ENCODE measurements at places on chromosomes 6 and 20.

DNA sequence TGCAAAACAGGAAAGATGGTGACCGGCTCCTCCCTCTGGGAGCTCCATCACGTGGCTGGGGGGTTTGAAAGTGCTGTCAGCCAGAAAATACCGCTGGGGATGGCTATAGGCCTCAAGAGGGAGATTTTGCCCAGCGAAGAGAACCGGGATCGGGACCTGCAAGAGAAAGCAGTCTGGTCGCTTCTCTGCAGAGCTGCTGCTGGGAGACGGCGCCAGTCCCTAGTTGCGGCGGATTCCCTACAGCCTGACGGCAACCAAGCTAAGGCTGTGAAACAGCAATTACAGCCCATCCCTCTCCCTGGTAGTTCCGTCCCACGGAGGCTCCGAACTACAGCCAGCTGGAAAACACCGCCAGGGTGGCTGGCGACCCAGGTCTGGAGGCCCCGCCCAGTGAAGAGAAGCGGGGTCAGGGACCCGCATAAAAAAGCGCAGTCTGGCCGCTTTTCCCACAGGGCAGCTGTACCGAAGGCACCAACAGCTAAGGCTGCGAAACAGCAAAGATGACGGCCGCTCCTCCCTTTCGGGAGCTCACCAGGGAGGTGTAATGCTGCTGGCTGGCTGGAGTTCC lies 238.1 kb upstream of the IRAK1BP1 start:
- no peak for DNase-seq

DNA sequence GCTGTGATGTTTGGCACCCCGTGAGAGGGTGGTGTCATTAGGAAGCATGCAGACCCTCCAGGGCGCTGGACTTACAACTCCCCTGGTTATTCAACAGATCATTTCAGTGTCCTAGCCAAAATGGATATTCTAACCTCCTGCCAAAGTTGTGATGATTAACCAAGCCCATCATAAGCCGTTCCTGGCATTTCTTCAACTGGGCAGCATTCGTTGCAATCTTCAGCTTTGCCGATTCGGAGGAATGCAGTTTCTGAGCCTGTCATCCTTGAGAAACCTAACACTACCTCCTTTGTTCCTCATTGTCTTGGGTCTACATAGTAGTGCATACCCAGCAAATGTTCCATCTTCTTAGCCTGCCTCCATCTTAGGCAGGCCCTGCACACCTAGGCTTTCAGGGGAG lies 79.2 kb upstream of the MAP3K4 start:
- no peak for DNase-seq

DNA sequence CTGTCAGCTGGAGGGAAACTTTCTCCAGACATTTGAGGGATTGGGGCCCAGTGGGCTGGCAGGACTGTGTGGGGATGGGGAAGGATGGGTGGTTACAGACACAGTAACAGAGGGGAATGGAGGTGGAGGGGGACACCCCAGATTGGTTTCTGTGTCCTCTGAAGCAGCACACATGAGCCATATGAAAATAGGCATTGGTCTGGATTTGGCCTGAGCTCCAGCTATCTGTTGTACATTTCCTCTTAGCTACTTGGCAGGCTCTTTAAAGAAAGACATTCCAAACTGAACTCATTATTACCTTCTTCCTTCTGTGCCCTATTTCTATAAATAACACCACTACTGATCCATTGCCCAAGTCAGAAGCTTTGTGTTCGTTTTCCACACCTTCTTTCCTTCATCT lies 72.0 kb upstream of the PRL start:
- DNase-seq, result no peak

GRCh38 chr6:90434094-90434493 lies 137.5 kb upstream of the BACH2 start:
- DNase-seq, result no peak

DNA sequence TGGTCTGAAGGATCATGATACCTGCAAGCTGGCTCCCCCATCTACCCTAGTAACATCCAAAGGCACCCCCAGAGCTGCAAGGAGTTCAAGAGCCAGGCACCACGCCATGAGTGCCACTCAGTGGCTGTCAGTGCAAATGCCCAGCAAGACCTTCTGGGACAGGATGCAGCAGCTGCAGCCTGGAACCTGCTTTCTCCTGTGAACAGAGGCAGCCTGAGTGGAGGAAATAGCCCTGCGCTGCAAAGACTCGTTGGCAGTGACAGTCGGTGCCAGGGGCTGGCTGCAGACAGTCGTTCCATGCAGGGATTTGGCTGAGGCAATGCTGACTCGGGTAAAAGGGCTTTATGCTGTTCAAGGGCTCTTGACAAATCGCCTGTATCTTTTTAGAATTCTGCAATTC lies 15.7 kb upstream of the SSTR4 start:
- peak; percentile 85 for DNase-seq

GRCh38 chr6:157823528-157824370 lies 703 bp downstream of the SNX9 start:
- peak; percentile 71 for DNase-seq

DNA sequence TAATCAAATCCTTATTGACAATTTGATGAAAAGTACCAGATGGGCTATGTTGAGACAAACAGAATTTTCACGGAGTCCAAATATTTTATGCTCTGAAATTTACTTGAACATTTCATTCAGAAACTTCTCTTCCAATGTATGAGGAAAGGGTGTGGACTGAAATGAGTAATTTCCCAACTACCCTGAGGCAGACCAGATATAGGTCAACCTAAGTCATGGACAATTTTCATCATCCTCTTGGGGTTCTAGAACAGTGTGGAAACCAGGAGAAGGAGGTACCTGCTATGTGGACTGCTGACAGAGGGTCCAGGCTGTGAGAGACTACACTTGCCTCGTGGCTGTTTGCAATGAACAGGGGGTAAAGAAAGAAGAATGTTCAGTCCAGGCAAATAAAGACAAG lies 323.0 kb downstream of the ESR1 start:
- DNase-seq, result no peak

GRCh38 chr6:97186416-97186999 lies 96.5 kb downstream of the MMS22L start:
- DNase-seq, result peak; percentile 89

- no peak for DNase-seq
Observed at GRCh38 chr20:38863024-38863851, 57.7 kb downstream of the PPP1R16B start.

- DNase-seq, result no peak
Observed at GRCh38 chr6:4885341-4885933, 109.2 kb downstream of the CDYL start.

GRCh38 chr6:121780325-121781321 lies 345.2 kb downstream of the GJA1 start:
- no peak for DNase-seq

GRCh38 chr6:34125939-34126338 lies 19.9 kb downstream of the GRM4 start:
- no peak for DNase-seq

DNA sequence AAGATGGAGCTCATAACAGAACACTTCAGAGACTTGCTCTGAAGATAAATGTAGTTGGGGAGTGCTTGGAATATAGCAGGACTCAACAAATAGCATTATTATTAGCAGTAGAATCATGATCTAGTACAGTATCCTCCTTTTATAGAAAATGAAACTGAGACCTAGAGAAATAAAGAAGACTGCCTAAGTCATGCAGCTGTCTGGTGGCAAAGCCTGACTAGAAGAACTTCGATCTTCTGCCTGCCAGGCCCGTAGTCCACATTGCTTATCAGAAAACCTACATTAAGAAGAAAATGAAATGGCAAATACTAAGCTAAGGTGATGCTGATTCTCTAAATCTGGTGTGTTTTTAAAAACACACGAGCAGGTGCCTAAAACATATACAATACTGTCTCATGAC lies 46.4 kb upstream of the DST start:
- DNase-seq, result no peak

DNA sequence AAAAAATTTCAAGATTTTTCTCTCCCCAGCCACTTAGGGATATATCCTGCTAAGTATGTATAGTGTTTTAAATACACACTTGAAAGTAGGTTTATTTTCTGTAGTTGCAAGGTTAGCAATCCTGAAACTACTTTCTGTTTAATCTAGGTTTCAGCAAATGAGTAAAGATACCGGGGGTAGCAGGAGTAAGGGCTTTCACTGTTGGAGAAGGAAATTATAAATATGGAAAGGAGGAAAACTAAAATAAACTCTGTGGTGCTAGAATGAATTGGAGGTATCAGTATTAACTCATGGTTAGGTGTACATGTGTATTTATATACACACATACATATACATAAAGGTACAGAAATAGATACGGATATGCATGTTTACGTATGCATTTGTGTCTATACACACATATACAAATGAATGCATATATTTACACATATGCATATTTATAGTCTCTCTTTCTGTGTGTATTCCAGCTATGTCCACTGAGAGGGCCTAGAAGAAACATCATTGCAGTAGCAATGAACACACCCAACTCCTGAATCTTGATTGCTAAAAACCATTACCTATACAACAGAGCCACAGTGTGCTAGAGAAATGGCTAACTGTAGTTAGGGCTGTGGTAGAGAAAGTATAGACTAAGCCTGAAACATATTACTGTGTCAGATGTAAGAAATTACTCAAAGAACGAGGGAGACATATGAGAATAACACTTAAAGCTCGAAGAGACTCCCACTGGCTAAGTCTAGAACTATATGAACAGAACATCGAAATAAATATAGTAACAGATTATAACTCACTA lies 95.9 kb upstream of the EMILIN3 start:
- no peak for DNase-seq

DNA sequence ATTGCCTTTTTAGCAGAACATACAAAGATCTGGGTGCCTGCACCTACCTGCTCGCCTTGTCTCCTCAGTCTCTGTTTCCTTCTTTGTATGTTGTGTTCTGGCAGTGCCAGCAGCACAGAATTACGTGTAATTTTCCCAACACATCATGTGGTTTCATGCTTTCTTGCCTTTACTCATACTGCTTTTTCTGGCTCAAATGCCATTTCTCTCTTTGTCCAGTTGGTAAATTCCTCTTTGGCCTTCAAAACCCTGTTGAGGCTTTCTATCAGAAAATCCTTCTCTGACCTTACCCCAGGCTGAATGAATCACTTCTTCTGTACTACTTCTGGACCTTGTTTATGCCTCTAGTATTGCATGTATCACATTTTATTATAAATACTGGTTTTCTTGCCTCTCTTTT lies 31.8 kb downstream of the L3MBTL3 start:
- no peak for DNase-seq

DNA sequence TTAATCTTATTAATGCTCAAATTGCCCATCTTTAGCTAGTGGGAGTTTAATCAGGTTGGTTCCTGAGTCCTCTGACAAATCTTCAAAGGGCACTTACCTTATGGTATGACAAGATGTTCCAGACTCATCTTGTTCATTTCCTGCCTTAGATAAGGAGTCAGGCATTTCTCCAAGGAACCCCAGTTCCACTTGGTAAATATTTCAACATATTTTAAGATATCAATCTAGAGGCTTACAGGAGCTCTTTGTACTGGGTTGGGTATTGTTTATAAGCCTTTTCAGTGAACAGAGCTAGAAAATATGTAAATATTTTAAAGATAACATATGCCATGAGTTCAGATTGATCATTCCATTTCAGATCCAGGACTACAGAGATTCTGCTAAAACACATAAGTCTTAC lies 159.8 kb downstream of the RCAN2 start:
- no peak for DNase-seq

GRCh38 chr20:57350081-57350710 lies 859 bp upstream of the RAE1 start:
- no peak for DNase-seq

DNA sequence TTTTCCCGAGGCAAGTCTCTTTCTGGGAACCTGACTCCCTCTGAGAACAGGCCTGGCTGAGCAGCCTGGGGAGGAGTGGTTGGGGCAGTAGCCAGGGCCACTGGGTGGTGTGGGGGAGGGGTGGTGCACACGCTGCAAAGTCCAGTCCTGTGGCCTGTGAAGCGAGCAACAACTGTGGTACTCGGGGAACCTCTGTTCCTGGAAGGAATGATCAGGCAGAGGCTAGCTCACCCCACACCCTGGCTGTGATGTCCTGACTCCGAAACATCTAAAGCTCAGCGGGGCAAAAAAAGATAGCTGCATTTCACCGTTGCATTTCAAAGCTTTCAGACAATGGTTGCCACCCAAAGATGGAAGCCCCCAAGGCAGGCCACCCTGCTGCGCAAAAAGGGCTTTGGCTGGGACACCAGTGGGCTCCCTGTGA lies 25.5 kb downstream of the PCK1 start:
- DNase-seq, result no peak

DNA sequence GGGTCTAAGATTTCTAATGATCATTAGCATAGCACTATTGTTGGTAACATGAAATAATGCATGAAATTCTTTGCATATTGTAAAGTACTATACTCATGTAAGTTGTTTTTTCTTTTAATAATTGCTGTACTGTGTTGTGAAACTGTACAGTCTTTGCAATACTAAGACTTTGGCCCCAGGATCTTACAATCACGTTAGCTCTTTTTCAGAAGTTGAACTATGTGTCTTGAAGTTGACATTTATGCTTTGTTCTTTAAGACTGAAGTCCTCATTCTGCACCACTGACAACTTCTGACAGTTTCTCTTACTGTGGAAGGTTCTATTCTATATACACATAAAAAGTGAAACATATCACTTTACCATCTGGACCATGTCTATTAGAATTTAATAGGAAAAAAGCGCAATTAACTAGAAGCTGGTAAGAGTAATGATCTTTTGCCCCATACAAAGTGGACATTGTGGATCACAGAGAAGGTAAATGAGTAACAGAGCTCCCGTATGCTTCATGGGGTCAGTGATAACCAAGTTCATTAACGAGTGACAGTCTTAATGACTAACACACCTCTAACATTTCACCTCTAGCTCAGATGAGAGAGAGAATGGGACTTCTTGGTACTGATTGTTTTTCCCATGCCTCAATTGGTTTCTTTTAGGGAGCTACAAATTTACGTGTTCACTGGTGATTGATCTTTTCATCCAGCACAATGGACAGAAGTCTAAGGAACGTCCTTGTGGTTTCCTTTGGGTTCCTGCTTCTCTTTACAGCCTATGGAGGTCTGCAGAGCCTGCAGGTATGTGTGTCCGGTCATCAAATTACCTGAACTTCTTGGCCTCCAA lies at the start of gene UNC93A:
Gene UNC93A (plus strand): TSS at position 530 of the 837 bp plus-strand sequence. CDS start 175 bp downstream, at position 705.
- DNase-seq, result no peak

DNA sequence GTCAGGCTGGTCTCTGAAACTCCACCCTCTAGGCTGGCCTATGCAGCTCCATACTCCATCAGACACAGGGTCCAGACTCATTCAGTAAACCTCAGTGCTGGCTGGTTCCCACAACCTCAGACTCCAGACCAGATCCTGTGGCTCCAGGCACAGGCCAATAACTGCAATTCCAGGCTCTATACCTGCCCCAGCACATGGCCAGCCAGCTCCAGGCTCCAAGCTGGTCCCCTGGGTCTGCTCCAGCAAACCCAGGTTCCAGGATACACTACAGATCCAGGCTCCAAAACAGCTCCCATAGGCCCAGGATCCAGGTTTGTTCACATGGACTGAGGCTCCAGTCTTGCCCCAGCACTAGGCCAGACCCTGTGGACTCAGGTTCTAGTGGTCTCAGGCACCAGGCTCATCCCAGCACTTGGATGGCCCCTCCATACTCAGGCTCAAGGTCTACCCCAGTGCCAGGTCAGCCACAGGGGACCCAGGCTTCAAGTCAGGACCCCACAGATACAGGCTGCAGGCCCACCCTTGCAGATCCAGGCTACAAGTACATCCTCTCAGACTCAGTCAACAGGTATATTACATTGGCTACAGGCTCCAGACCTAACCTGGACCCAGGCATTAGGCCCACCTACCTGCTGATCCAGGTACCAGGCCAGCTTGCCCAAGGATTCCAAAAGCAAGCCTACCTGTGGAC lies 117.6 kb upstream of the TMEM170B start:
- no peak for DNase-seq

GRCh38 chr20:63101781-63102720 lies 95.3 kb upstream of the BHLHE23 start:
- no peak for DNase-seq
